ENCODE measurements at places on chromosomes 16 and 17.

- DNase-seq = peak; percentile 48
Measured at GRCh38 chr17:80859002-80859941, 132.4 kb upstream of the CHMP6 start.

GRCh38 chr17:82231312-82231561 is 2.4 kb downstream of the SLC16A3 start:
- DNase-seq = no peak

- DNase-seq = no peak
Measured at GRCh38 chr16:3479654-3480216, 15.6 kb downstream of the C16orf90 start.

DNA sequence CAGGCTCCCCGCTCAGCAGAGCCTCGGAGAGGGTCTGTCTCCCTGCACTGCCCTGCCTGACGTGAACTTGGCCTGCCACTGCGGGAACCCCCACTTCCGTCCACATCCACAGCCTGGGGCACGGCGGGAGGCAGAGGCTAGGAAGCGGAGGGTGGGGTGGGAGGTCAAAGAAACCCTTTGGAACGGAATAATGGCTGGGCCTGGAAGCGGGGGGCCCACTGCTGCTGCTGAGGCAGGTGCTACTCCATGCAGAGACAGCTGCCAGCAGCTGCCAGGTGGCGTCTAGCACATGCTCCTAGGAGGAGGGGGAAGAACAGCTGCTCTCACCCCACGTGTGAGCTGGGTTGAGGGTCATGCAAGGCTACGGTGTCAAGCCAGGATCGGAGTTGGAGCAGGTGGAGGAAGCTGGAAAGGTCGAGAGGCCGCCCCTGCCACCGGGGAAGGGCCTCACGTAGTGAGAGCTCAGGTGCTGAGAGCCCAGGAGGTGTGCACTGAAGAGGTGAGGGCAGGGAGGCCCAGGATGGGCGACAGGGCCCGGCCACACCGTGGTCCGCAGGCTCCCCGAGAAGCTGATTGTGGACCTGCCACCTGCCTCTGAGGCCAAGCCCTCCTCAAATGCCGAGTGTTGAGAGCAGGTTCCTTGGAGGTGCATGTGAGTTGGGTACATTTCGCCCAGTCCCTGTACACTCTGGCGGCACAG is 9.8 kb downstream of the FSCN2 start:
- peak; percentile 77 for DNase-seq

DNA sequence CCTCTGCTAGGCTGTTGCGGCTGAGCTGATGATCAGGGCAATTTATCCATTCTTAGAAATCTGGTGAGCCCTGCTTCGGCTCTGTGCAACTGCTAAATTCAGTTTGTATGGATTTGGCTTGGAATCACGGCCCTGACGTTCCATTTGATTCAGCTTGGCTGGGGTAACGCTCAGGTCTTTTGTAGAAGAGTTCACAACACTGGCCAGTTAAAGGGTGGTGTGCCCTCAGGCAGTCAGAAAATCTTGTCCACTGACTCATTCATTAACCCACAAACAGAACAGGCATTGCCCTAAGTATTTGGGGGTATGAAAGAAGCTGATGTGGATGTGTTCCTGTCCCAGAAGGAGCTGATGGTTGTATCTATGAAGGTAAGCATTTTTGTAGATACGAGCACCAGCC is 53.9 kb downstream of the GNAO1 start:
- no peak for DNase-seq

All from gastrocnemius medialis (tissue), 4 donors.